A549 treated with GW870086 at 1 μM for 4 hours (cell line): ENCODE measurements at places on chromosomes 5 and 9. TPM values are rescaled to one million over a fixed set of nuclear protein-coding genes. Genes with fewer than 3 reads are reported as not detected.

RGS7BP gene
- total RNA-seq = not detected in 5 replicates

NOL8 gene
- total RNA-seq = 29.5 to 31.0 TPM (median 30.0 TPM) in 5 replicates

MOCS2 gene
- 30.9 to 37.3 TPM (median 32.7 TPM) in 5 replicates for total RNA-seq

TTC16 gene
- total RNA-seq = 0.08 TPM in 1 of 5 replicates, not detected in the others

ATP6V1G1 gene
- total RNA-seq = 113 to 150 TPM (median 121 TPM) in 5 replicates

SLCO4C1 gene
- not detected in 5 replicates for total RNA-seq

GARIN3 gene
- total RNA-seq = not detected in 5 replicates

UBAP2 gene
- 37.1 to 44.5 TPM (median 44.0 TPM) in 5 replicates for total RNA-seq

MLANA gene
- not detected in 5 replicates for total RNA-seq

LEAP2 gene
- 0.68 to 1.2 TPM (median 0.86 TPM) in 5 replicates for total RNA-seq

IL3 gene
- not detected in 5 replicates for total RNA-seq

SLC22A4 gene
- total RNA-seq = 3.5 to 6.1 TPM (median 5.1 TPM) in 5 replicates

GABRA1 gene
- total RNA-seq = not detected in 5 replicates

C8G gene
- 0.85 to 2.9 TPM (median 1.4 TPM) in 5 replicates for total RNA-seq

PFN3 gene
- total RNA-seq = not detected in 5 replicates

LVRN gene
- total RNA-seq = 0.06 to 0.08 TPM (median 0.07 TPM) in 3 of 5 replicates, not detected in the others

PARP8 gene
- 0.08 to 0.15 TPM (median 0.10 TPM) in 4 of 5 replicates, not detected in the other for total RNA-seq

RPL7A gene
- total RNA-seq = 3,291 to 3,531 TPM (median 3,341 TPM) in 5 replicates

DBN1 gene
- 54.5 to 69.5 TPM (median 65.6 TPM) in 5 replicates for total RNA-seq

DPYSL3 gene
- 19.4 to 27.1 TPM (median 22.8 TPM) in 5 replicates for total RNA-seq

FAM81B gene
- total RNA-seq = not detected in 5 replicates

GPR150 gene
- 0.08 to 0.27 TPM (median 0.21 TPM) in 3 of 5 replicates, not detected in the others for total RNA-seq

C9orf153 gene
- 0.08 to 0.65 TPM (median 0.17 TPM) in 3 of 5 replicates, not detected in the others for total RNA-seq

CDC20B gene
- total RNA-seq = 0.09 to 0.21 TPM (median 0.10 TPM) in 4 of 5 replicates, not detected in the other

CYLC2 gene
- not detected in 5 replicates for total RNA-seq

PCDHB10 gene
- 0.05 TPM in 2 of 5 replicates, not detected in the others for total RNA-seq

SPATA24 gene
- total RNA-seq = 4.7 to 7.3 TPM (median 5.2 TPM) in 5 replicates

PDE6A gene
- total RNA-seq = 0.09 to 0.28 TPM (median 0.23 TPM) in 5 replicates

RARS1 gene
- 95.4 to 119 TPM (median 100 TPM) in 5 replicates for total RNA-seq
